ENCODE measurements at places on chromosomes 2 and 18. TPM values are rescaled to one million over a fixed set of nuclear protein-coding genes. Genes with fewer than 3 reads are reported as not detected.

LTBP1 gene
- 158 TPM for total RNA-seq

MLPH gene
- 32.1 TPM for total RNA-seq

CD8B2 gene
- not detected for total RNA-seq

- DNase-seq = peak; percentile 58
Observed at GRCh38 chr2:75292826-75293225, 93.5 kb upstream of the TACR1 start.

- no peak for DNase-seq
Observed at GRCh38 chr2:234958311-234958710, 6.5 kb downstream of the SH3BP4 start.

DNA sequence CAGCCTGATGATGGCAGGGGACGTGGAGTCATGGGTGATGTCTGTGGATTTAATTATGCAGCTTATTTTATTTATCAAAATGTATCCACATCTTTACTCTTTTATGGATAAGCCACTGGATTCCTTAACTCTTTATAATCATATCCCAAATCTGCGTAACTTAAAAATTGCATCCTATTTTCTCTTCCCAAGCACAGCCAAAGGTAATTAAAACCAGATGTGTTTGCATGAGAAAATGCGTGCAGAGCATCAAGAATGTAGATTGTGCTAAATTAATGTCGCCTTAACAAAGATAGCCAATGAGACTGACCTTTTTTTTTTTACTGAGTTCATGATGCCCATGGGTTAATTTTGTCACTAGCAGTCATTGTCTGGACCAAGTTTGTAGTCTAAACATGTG, 10.0 kb downstream of the SH3RF3 start:
- no peak for DNase-seq

TGIF1 gene
- total RNA-seq = 150 TPM

GRCh38 chr2:183389546-183390080, 265.4 kb downstream of the NUP35 start:
- DNase-seq = no peak

DNA sequence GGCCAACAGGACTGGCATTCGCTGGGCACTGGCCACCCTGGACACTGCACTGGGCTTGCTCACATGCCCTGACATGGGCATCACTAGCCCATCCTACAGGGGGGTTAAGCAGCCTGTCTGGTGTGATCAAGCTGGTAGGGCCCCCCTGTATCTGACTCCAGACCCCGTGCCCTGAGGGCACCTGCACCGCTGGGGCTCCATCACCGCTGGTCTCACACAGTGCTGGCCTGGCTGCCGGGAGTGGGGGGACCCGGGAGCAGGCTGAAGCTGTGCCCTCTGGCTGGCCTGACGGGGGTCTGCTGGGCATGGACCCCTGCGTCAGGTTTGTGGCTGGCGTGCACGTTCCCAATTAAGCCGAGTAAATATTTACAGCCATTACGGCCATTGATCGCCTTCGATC, 32.3 kb downstream of the KCNIP3 start:
- DNase-seq = no peak

DNAJC5G gene
- total RNA-seq = not detected

DNA sequence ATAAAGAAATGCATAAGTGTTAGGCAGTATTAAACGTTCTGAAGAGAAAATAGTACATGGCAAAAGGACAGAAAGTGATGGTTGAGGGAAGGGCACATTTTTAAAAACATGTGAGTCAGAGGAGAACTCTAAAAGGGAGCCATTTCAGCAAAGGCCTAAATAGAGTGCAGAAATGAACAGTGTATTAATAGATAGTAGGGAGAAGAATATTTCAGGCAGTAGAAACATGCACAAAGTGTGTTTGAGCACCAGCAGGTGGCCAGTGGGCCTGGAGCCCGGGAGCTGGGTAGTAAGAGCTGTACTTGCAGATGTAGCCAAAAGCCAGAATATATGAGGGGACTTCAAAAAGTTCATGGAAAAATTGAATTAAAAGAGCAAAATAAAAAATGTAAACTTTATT, 288.1 kb upstream of the FIGN start:
- no peak for DNase-seq

DNA sequence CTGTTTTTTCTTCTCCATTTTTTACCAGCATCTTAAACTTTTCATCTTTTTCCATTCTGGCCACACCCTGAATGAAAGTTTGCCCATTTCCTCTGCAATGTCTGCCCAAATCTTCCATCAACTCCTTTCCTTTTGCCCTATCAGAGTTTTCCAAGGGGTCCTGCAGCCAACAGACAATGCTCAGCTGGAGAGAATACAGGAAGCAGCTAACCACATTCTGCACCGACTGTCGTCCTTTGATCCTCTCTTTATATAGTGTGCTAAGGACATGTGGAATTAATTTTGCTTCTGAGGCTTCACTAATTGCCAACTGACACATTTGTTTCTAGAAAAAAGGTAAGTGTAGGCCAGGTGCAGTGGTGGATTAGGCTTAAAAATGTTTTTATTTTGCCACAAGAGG, 50.5 kb upstream of the DLX2 start:
- DNase-seq = no peak

DNA sequence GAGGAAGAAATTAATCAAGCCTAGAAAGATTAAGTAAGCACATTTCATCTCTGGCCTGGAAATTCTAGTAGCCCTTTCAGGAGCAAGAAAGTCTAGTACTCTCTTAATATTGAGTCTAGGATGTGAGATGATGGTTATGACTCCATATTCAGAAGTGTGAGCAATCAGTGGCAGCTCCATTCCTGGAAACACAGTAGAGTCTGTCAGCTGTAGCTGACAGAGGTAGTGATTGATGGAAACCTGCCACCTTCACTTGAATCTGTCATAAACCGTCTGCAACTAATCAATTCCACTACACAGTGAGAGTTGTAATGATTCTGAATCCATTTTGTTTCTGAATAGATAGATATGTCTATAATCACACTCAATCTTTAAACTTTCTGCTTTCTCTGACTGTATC, 635.1 kb downstream of the IRS1 start:
- DNase-seq = no peak

- DNase-seq = peak; percentile 84
Observed at GRCh38 chr2:239463541-239464165, 62.8 kb upstream of the HDAC4 start.

DNA sequence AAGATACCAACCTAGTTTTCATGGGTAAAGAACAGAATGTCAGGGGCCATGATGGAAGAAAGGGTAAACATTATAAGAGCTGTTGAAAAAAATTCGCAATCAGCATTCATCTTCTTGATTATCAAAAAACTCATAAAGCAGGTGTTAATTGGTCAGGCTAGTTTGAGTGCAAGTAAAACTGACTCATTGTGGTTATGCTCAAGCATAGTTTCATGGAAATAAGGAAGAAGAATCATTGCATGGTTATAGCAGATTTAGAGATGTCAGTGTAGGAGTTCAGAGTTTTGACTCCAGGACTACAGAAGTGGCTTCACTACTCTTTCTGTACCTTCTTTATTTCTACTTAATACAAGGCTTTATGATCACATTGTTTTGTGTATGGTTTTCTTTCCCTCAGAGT, 26.9 kb upstream of the CDH19 start:
- no peak for DNase-seq

- peak; percentile 100 for DNase-seq
Observed at GRCh38 chr2:238320246-238320647, at the start of gene TRAF3IP1. Gene TRAF3IP1 (plus strand): TSS chr2:238320518. CDS start chr2:238320663, 145 bp downstream.

LYG2 gene
- total RNA-seq = not detected

GPR155 gene
- 3.5 TPM for total RNA-seq

ZEB2 gene
- total RNA-seq = 128 TPM

LBX2 gene
- 5.4 TPM for total RNA-seq

TRIP12 gene
- total RNA-seq = 249 TPM

DNA sequence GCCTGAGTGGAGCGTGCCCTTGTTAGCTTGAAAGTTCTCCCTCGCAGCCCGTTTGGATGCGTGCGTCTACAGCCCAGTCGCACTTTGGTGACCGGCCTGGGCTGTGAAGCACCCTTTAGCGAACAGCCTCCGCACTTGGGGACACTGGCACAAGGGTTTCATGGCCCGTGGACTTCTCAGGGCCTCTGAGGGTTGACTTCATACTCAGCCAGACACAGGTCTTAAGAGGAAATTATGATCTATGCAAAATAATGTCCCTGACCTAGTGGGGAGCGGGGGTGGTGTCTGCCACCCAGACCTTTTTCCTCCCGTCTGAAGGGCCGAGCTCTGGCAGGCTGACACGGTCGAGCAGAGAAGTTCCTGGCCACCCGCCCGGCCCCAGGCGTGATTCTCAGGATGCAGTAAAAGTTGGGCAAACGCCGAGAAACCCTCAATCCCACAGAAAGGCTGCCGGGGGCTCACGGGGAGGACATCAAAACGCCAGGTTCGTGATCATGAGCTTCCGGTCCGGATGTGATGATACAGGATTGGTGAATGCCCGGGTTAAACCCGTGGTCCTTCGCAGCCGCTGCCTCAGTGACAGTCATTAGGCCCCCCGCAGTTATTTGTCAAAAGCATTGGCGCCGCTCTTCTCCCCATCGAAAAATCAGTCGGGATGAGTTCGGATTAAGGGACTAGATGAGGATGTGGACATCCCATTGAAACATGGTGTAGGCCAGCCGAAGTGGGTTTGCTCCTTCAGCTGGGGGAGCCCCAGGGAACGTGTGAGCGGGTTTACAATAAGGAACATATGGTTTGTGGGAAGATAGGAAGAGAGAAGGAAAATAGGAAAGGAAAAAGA, 3.6 kb upstream of the PAX3 start:
- no peak for DNase-seq

DNA sequence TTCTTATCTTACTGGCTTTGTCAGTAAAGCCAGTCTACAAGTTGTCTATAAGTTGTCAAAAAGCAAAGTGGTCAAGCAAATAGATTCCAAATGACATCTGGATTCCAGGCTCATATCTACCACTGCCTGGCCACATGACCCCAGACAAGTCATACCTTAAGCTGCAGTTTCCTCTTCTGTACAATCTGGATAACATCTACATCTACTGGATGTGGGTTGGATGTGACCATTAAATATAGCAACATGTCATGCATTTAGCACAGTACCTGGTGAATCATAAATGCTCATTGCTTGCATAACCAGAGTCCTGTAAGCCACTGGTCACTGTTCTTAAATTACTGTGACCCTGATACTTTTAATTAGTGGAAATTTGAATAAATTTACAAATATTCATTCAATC, 16.8 kb downstream of the COBLL1 start:
- DNase-seq = no peak

GRCh38 chr2:204880928-204881327, 335.7 kb downstream of the PARD3B start:
- DNase-seq = no peak
